GM20000 (cell line): ENCODE measurements at places on chromosomes 4 and X.

GRCh38 chr4:48670587-48670986 lies 109.5 kb downstream of the FRYL start:
- DNase-seq: no peak

- no peak for DNase-seq
Observed at GRCh38 chr4:32172086-32172485, 1451.9 kb downstream of the PCDH7 start.

GRCh38 chrX:18288716-18289115 lies 65.8 kb downstream of the SCML2 start:
- no peak for DNase-seq

- DNase-seq: no peak
Observed at GRCh38 chr4:86892636-86892960, 376 bp upstream of the C4orf36 start.

DNA sequence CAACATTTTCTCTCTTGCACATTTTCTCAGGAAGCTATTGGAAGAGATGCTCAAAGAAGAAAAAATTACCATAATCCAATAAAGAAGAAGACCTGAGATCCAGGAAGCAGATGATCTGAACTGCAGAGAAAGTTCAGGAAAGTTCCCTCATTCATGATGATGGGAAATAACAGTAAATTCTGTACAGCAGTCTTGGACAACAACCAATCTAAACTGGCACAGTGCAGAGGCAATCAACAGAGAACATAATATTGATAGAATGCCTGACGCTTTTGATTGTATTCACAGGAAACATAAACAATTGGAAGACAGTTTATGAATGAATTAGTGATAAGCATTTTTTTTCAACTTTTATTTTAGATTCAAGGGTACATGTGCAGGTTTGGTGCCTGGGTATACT lies 428.9 kb downstream of the KCTD8 start:
- no peak for DNase-seq

DNA sequence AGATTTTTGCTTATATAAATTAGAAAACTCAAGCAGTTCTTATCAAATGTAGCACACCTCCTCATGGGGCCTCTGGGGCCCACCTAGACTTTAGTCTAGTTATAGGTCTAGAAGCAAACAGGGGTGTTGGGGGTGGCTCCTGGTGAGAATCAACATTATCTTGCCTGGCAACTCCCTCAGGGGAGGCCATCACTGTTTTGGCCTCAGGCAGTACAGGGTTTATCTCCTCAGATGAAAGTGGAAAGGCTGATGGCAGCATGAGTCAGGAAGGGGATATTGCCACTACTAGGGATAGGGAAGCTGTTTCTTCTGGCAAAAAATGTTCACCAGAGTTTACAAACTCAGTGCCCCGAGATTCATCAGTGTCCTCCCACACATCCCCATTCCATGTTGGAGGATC lies 232.4 kb upstream of the BMP3 start:
- DNase-seq: no peak

DNA sequence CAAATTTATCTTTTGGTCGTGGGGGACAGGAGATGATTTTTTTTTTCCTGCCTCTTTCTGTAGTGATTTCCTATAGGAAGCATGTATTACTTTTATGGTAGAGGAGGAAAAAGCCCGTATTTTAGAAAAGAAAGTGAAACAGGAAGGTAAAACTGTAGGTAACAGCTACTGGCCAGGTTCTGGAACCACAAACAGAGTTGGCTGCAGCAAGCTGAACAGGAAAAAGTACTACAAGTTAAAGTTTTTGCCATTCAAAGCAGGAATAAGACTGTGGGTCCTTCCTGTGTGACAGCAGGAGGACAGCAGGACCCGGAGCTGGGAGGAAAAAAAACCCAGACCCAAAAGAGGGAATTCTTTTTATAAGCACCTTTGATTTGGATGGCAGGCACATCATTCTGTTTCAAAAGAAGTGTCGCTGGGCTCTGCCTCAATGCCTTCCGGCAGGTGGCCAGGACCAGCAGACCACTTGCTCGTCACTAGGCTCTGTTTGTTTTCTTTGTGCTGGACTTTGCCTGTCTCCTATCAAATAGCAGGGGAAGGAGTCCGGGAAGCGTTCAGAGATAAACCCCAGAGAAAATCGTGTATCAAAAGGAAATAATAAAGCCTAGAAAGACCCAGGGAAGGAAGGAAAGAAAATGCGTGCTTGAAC lies 277.9 kb downstream of the ADGRA3 start:
- no peak for DNase-seq

DNA sequence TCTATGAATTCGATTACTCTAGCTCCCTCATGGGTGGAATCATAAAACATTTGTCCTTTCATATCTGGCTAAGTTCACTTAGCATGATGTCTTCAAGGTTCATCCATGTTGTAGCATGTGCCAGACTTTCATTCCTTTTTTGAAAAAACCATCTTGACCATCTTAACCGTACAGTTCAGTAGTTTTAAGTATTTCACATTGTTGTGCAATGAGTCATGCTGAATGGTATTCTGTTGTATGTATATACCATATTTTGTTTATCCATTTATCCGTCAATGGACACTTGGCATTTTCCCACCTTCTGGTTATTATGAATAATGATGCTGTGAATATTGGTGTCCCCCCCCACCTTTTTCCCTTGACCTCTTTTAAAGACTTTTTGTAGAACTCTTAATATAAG lies 72.4 kb upstream of the TLR2 start:
- DNase-seq: no peak

GRCh38 chrX:103779141-103779789 lies 2.6 kb downstream of the PLP1 start:
- no peak for DNase-seq

DNA sequence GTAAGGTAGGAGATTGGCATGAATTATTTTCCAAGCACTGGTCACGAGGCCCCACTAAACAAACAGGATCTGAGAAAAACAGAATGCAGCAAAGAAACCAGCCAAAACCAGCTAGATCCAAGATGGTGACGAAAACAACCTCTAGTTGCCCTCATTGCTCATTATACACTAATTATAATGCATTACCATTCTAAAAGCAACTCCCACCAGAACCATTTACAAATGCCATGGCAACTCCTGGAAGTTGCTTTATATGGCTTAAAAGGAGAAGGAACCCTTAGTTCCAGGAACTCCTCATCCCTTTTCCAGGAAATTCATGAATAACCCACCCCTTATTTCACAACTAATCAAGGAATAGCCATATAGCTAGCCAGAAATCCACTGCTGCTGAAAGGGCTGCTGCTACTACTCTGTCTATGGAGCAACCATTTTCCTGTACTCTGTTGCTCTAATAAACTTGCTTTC lies 69.3 kb downstream of the ABCB7 start:
- DNase-seq: no peak

DNA sequence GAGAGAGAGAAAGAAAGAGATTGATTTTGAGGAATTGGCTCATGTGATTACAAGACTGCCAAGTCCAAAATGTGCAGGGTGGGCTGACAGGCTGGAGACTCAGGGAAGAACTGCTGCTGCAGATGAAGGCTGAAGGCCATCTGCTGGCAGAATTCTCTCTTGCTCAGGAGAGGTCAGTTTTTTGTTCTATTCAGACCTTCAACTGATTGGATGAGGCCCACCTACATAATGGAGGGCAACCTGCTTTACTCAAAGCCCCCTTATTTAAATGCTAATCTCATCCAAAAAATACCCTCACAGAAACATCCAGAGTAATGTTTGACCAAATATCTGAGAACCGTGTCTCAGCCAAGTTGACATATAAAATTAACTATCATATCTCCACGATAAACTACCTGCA lies 38.2 kb upstream of the MAMLD1 start:
- no peak for DNase-seq

GRCh38 chr4:74308215-74308614 lies at the start of gene EPGN:
Gene EPGN, plus strand, starts transcription at chr4:74308470. Its CDS starts 64 bp downstream, at chr4:74308534.
- DNase-seq: no peak

- no peak for DNase-seq
Observed at GRCh38 chrX:23737413-23737812, 5.7 kb downstream of the ACOT9 start.

DNA sequence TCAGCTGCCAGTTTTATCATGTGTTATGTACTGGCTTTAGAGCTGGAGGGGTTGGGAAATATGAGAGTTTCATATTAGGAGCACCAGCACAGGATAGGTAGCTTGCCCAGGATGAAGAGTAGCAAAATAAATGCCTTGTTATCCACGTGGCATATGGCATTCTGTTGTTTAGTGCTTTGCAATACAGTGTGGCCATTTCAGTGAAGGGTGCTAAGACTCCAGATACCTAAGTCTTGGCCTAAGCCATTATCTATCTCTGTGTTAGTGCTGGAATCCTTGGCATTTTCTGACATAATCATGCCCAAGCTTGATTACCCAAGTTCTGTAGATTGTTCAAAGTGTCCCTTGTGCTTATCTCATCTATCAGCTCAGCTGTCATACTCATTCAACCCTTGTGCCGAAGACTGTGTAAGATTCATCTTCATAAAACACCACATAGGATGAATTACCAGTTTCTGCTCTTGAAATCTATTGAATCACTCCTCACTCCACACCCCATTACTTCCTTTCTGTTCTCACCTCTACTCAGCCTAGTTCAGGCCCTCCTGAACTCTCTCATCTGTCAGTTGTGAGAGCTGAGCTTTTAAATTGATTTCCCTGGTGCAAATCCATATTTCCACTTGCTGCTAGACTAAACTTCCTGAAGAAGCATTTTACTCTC lies 73.5 kb downstream of the CLCN5 start:
- no peak for DNase-seq

DNA sequence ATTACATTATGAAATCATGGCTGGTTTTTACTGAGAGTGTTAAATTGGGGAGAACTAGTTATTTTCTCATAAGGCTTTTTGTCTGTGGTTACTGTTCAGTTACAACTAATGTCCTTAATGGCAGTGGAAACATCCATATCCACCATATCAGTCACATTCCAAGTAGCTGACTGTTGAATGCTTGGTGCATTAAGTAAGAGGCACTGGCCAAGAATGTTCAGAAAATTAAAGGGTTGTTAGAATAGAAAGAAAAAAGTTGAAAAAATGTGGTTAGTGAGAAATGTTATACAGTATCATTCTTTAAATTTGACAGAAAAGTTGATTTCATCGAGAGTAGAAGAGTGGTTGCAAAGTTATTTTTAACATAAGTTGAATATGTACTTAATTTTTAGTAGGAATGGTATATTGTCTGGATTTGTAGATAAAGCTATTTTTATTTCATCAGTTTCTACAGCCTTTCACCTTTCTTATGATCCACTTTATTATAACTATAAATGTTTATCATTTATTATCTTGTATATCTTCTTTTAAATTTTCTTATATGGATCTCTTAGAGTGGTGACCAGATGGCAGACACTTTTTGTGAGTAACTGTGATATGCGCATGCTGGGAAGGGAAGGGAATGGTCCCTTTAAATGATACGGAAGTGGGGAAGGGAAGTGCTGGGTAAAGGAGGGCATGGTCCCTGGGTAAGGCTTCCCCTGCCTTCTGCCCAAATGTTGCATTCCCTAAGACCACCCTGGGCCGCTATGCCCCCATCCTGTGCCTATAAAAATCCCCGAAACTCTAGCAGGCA lies 2407.1 kb downstream of the ARAP2 start:
- no peak for DNase-seq

- DNase-seq: no peak
Observed at GRCh38 chrX:109760922-109761250, 27.8 kb upstream of the ACSL4 start.

GRCh38 chr4:79087071-79087470 lies 147.8 kb upstream of the PAQR3 start:
- no peak for DNase-seq

GRCh38 chr4:146370841-146371240 lies 150.9 kb downstream of the SLC10A7 start:
- DNase-seq: no peak

DNA sequence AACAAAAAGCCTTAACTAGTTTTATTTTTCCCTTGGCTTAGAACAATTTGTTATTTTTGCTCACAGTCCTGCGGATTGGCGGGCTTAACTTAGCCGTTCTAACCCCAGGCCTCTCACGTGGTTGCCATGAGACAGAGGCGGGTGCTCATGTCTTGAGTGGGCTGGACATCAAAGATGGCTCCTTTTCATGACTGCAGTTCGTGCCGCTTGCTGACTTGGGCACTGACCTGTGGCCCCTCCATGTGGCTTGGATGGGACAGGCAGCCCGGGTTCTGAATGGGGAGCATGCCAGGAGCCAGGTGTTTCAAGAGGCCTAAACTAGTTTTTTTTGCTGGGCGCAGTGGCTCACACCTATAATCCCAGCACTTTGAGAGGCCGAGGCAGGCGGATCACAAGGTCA lies 40.7 kb downstream of the CDS1 start:
- no peak for DNase-seq

- no peak for DNase-seq
Observed at GRCh38 chrX:118727686-118728339, 407 bp downstream of the IL13RA1 start.

DNA sequence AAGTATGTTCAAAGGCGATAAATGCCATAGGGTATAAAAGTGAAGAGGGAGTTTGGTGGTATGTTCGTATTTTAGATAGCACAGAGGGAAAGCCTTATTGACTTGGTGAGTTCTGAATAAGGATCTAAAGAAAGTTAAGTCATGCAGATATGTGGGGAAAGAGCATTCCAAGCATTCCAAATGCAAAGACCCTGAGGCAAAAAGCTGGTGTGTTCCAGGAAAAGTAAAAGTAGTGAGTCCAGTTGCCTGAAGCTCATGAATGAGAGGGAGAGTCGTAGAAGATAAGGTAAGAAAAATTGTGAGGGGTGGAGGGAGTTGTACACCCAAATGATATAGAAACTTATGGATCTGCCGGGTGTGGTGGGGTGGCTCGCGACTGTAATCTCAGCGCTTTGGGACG lies 426.7 kb downstream of the RPA4 start:
- no peak for DNase-seq
